ENCODE measurements at places on chromosomes 12 and 14. TPM values are rescaled to one million over a fixed set of nuclear protein-coding genes. Genes with fewer than 3 reads are reported as not detected.

MUCL1 gene
- total RNA-seq = 0.63 TPM

REM2 gene
- total RNA-seq = 0.27 TPM

- DNase-seq = no peak
Measured at GRCh38 chr14:100732766-100733100, 6.0 kb downstream of the DLK1 start.

DNA sequence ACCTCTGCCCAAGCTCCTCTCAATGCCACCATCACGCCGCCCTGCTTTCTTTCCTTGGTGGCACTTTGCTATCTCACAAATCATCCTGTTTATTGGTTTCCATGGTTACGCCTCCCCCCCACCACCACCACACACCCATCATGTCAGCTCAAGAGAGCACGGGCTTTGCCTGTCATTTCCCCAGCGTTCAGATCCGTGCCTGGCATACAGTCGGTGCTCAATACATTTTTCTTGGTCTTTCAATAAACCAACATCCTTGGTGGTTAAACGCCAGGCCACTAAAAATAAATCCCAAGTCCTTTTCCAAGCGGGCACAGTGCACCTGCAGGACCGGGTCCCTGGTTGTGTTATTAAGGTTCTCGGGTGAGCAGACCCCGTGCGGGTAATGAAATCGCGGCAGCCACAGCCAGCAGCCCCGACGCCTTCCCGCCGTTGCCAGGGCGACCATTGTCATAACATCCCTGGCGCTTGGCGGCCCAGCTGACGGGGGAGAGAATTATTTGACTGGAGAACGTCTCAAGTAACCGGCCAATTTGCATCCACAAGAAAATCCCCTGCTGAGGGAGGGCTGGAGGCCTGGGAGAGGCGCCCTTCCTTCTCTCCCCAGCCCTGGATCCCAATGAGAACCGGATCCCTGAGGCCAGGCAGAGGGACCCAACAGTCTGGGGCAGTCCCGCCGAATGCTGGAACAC, 92.9 kb downstream of the KSR2 start:
- no peak for DNase-seq

- DNase-seq = no peak
Measured at GRCh38 chr14:86852530-86852929, 1140.5 kb downstream of the GALC start.

- DNase-seq = no peak
Measured at GRCh38 chr12:91189516-91189915, 6.9 kb upstream of the DCN start.
